ENCODE measurements at places on chromosomes 1 and 21. TPM values are rescaled to one million over a fixed set of nuclear protein-coding genes. Genes with fewer than 3 reads are reported as not detected.
A peak's percentile ranks its signal among the peaks of the same experiment; 100 is the strongest.

DNA sequence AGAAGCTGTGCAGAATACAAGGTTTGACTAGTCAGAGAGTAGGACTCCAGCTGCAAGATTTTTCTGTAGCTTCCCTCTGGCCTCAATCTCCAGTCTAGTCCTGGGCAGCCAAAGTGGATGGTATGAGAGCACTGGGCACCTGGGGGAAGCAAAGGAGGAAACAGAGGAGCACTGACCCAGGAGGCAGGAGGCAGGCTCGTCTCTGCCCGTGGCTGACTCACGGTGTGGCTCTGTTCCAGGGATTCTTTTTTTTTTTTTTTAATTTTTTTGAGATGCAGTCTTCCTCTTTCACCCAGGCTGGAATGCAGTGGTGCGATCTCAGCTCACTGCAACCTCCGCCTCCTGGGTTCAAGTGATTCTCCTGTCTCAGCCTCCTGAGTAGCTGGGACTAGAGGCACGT is 4.1 kb upstream of the NPPB start:
- no peak overlapping the region for H3K4me3 ChIP-seq
- no peak for DNase-seq
- peaks cover 21% of the 10 kb centered on the region for H3K27me3 ChIP-seq
- no peaks in the 10 kb centered on the region for H3K36me3 ChIP-seq
- no peaks in the 10 kb centered on the region for H3K4me1 ChIP-seq
- H3K27ac ChIP-seq = no peak overlapping the region

DNA sequence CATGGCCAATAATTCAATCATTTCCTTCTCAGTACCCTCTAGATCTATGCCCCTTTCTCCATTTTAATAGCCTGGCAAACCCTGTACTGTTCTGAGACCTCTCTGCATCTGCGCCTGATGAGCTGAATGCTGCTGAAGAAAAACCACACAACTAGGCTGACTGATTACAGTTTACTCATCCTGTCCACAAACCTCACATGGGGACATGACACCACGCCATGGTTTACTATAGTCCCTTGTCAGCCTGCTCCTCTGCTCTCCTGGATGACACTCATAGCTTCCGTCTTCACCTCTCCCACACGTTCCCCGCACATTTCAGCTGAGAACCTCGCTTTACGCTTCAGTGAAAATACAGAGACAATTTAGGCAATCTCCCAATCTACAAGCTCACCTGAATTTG is 59.7 kb downstream of the DESI2 start:
- H3K4me3 ChIP-seq = no peak overlapping the region
- no peaks in the 10 kb centered on the region for H3K4me1 ChIP-seq
- H3K36me3 ChIP-seq = no peaks in the 10 kb centered on the region
- H3K27ac ChIP-seq = no peak overlapping the region
- DNase-seq = no peak
- H3K27me3 ChIP-seq = no peaks in the 10 kb centered on the region

- no peak overlapping the region for H3K27ac ChIP-seq
- H3K4me1 ChIP-seq = no peaks in the 10 kb centered on the region
- H3K4me3 ChIP-seq = no peak overlapping the region
- DNase-seq = no peak
- H3K36me3 ChIP-seq = no peaks in the 10 kb centered on the region
- peaks cover 3% of the 10 kb centered on the region for H3K27me3 ChIP-seq
Measured at GRCh38 chr21:35911412-35912191, 148.7 kb downstream of the SETD4 start.

- no peak for DNase-seq
- no peaks in the 10 kb centered on the region for H3K27me3 ChIP-seq
- H3K27ac ChIP-seq = no peak overlapping the region
Measured at GRCh38 chr1:187338762-187339412, 510.1 kb downstream of the PLA2G4A start.

- no peak for DNase-seq
- H3K27me3 ChIP-seq = no peaks in the 10 kb centered on the region
- H3K4me3 ChIP-seq = no peak overlapping the region
- peaks cover 4% of the 10 kb centered on the region for H3K4me1 ChIP-seq
- H3K36me3 ChIP-seq = no peaks in the 10 kb centered on the region
Measured at GRCh38 chr1:8473891-8474300, 156.0 kb downstream of the SLC45A1 start.

GRCh38 chr1:229223498-229223897 is 47.4 kb upstream of the RAB4A start:
- peaks cover 24% of the 10 kb centered on the region for H3K4me1 ChIP-seq
- DNase-seq = peak; percentile 75
- H3K36me3 ChIP-seq = no peaks in the 10 kb centered on the region

GRCh38 chr1:25128121-25128621 is 104.1 kb downstream of the SYF2 start:
- no peak overlapping the region for H3K27ac ChIP-seq
- no peaks in the 10 kb centered on the region for H3K4me1 ChIP-seq
- no peaks in the 10 kb centered on the region for H3K27me3 ChIP-seq
- no peaks in the 10 kb centered on the region for H3K36me3 ChIP-seq
- no peak overlapping the region for H3K4me3 ChIP-seq

- no peaks in the 10 kb centered on the region for H3K4me1 ChIP-seq
- no peak overlapping the region for H3K27ac ChIP-seq
- no peak for DNase-seq
- no peak overlapping the region for H3K4me3 ChIP-seq
- H3K36me3 ChIP-seq = no peaks in the 10 kb centered on the region
Measured at GRCh38 chr1:171366816-171367215, 52.8 kb downstream of the FMO4 start.

- H3K27ac ChIP-seq = no peak overlapping the region
- no peak for DNase-seq
- H3K36me3 ChIP-seq = no peaks in the 10 kb centered on the region
- H3K4me1 ChIP-seq = peaks cover 5% of the 10 kb centered on the region
Measured at GRCh38 chr1:22122273-22123070, 20.4 kb downstream of the WNT4 start.

GRCh38 chr1:195186544-195186943 is 1421.7 kb downstream of the KCNT2 start:
- no peaks in the 10 kb centered on the region for H3K27me3 ChIP-seq
- no peak overlapping the region for H3K27ac ChIP-seq
- no peaks in the 10 kb centered on the region for H3K4me1 ChIP-seq
- H3K36me3 ChIP-seq = no peaks in the 10 kb centered on the region

- no peaks in the 10 kb centered on the region for H3K4me1 ChIP-seq
- no peak overlapping the region for H3K27ac ChIP-seq
- no peak overlapping the region for H3K4me3 ChIP-seq
Measured at GRCh38 chr1:59971464-59971911, 44.9 kb upstream of the CYP2J2 start.

DNA sequence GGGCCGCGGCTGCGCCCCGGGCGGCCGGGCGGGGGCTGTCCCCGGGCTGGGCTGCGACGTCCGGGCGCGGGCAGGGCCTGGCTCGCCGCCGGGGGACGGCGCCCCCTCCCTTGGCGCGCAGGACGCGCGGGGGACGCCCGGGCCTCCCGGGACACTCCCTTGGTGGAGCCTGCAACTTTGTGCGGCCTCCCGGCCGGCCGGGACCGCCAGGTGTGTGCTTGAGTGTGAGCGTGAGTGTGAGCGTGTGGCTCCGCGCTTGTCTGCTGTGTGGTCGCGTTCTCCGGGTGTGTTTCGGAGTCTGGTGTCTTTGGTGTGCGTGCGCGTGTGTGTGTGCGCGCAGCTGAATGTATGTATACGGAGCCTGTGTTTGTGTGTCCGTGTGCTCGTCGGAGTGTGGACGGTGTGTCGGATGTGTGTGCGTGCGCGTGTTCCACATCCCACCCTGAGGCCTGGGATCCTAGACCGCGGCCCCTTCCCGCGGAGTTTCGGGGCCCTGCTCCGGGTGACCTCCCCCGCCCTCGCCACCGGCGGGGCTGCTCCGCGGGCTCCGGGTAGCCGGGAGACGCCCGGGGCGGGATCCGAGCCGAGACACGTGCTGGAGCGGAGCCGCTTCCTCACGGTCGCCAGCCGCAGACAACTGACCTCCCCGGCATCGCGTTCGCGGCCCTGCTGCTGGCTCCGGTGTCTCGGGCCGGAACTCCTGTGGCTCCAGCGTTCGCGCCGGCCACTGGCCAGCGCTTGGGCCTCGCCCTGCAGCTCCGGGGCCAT is 1.7 kb downstream of the PTPRU start:
- H3K4me3 ChIP-seq = no peak overlapping the region
- H3K27ac ChIP-seq = peak overlapping the region; percentile 44
- H3K4me1 ChIP-seq = no peaks in the 10 kb centered on the region
- H3K27me3 ChIP-seq = peaks cover 6% of the 10 kb centered on the region
- H3K36me3 ChIP-seq = no peaks in the 10 kb centered on the region

DNA sequence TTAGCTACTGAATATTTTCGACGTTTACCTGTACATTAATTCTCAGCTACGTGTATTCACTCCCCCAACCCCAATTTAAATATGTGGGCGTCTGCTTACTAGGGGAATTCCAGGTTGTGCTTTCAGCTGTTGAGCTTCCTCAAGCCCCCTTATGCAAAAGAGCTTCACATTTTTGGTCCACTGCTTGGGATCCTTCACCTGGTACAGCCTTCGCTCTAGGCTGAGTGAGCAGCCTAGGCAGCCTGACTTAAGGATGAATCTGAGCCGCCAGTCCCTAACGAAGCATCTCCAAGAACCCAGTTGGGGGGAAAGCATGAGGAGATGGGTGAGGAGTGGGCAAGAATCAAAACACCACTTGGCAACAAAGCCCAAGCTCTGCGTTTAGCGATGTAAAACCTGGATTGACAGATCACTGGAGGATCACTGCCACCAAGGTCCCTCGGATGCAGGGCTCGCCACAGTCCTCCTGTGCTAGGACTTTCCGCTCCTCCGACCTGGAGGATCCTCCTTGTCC is 674 bp downstream of the BCL10 start:
- peak overlapping the region; percentile 96 for H3K27ac ChIP-seq
- H3K36me3 ChIP-seq = no peaks in the 10 kb centered on the region
- peaks cover 33% of the 10 kb centered on the region for H3K4me1 ChIP-seq
- H3K27me3 ChIP-seq = no peaks in the 10 kb centered on the region
- peak overlapping the region; percentile 83 for H3K4me3 ChIP-seq

- H3K4me1 ChIP-seq = no peaks in the 10 kb centered on the region
- no peaks in the 10 kb centered on the region for H3K27me3 ChIP-seq
- H3K36me3 ChIP-seq = no peaks in the 10 kb centered on the region
- no peak overlapping the region for H3K4me3 ChIP-seq
- DNase-seq = no peak
Measured at GRCh38 chr1:163074716-163075284, 5.6 kb downstream of the RGS4 start.

- H3K27me3 ChIP-seq = no peaks in the 10 kb centered on the region
- H3K4me3 ChIP-seq = peak overlapping the region; percentile 69
- H3K36me3 ChIP-seq = no peaks in the 10 kb centered on the region
- H3K27ac ChIP-seq = peak overlapping the region; percentile 97
Measured at GRCh38 chr1:15848143-15848928, 829 bp downstream of the SPEN start.

DNA sequence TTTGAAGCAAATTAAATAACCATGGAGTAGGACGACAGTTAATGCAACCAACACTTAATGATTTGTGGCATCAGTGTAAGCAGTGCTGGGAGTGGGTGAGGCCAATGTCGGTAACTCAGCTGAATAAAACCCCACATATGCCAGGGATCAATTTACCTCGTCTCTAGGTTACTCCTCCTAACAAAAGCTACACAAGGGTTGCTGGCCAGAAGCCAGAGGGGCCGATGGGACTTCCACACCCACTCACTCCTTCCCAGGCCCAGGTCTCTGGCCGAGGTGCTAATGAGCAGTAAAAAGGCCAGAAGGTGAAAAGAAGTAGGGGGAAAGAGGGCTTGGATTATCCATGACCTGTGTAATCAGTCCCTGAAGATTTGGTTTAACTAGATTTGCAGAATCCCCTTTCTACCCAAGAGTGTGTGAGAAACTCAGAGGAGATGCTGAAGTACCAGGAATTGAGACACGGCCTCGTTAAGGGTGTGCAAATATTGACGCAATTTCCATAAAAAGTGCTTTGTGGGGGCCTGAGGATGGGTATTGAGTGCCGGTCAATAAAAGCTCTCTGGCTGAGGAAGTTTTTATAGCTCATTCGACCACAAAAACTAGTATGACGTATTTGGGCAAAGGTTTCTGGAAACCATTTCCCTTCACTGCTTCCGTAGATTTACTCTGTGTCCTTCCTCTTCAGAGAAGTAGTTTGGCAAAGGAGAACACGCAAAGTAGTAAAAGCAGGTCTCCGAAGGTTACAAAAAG is 145.5 kb downstream of the TBX15 start:
- H3K27ac ChIP-seq = no peak overlapping the region
- no peak overlapping the region for H3K4me3 ChIP-seq
- H3K27me3 ChIP-seq = no peaks in the 10 kb centered on the region
- DNase-seq = no peak

DNA sequence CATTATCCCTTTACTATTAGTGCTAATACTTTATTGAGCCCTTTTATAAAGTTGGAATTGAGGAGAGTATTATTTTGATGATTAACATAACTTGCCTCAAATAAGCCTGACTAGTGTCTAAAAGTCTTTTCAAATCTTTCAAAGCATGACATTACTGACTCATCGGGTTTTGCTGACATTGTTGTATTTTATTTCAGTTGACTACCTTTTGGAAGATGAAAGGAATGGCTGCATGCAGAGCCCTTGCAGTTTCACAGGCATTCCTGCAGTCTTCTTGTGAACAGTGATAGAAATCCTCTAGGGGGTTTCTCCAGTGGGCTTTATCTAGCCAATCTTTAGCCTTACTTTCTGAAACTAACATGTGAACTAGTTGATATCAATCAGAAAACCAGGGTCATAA is 43.0 kb upstream of the TMEM61 start:
- H3K4me3 ChIP-seq = no peak overlapping the region
- H3K36me3 ChIP-seq = no peaks in the 10 kb centered on the region
- DNase-seq = no peak
- H3K27ac ChIP-seq = no peak overlapping the region
- peaks cover 11% of the 10 kb centered on the region for H3K4me1 ChIP-seq

- H3K4me3 ChIP-seq = no peak overlapping the region
- H3K36me3 ChIP-seq = no peaks in the 10 kb centered on the region
- H3K27ac ChIP-seq = no peak overlapping the region
- DNase-seq = no peak
- H3K4me1 ChIP-seq = no peaks in the 10 kb centered on the region
Measured at GRCh38 chr1:3391711-3392110, 62.8 kb upstream of the ARHGEF16 start.

DNA sequence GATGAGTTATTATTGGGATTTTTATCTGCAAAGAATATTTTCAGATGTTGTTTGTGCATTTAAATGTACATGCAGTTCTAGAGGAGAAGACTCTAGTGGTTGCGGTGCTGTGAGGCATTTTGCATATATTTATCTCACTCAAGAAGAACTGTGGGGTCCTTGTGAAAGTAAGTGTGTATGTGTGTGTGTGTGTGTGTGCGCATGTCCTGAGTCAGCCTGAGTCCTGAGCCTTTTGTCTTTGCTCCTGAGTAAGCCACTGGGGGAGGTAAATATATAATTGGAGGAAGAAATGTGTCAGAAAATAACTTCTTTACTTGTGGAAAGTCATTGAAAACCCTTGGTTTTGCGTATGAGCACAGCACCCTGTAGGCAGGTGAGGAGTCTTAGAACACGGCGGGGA is 55.6 kb upstream of the CD34 start:
- no peaks in the 10 kb centered on the region for H3K36me3 ChIP-seq
- H3K4me1 ChIP-seq = peaks cover 11% of the 10 kb centered on the region
- H3K27me3 ChIP-seq = no peaks in the 10 kb centered on the region
- H3K4me3 ChIP-seq = no peak overlapping the region

PTGS2 gene
- total RNA-seq = 10.7 TPM

HSD3B2 gene
- total RNA-seq = 2,300 TPM

TCP10L gene
- total RNA-seq = 0.78 TPM

LCE1F gene
- total RNA-seq = not detected

RAP1GAP gene
- 409 TPM for total RNA-seq

RBM34 gene
- 72.4 TPM for total RNA-seq

C1orf226 gene
- 3.4 TPM for total RNA-seq

SLAMF9 gene
- not detected for total RNA-seq

FCRLA gene
- total RNA-seq = 28.0 TPM

LCE2B gene
- total RNA-seq = not detected

SYTL1 gene
- 1.1 TPM for total RNA-seq

BSND gene
- not detected for total RNA-seq

NADK gene
- 66.2 TPM for total RNA-seq

LCE1E gene
- total RNA-seq = not detected

CRP gene
- not detected for total RNA-seq

STIL gene
- total RNA-seq = 6.8 TPM

All from adrenal gland (tissue), 19 donors.